Cortex of kidney (tissue), 1 donor: ENCODE measurements at places on chromosomes 1 and 21.

DNA sequence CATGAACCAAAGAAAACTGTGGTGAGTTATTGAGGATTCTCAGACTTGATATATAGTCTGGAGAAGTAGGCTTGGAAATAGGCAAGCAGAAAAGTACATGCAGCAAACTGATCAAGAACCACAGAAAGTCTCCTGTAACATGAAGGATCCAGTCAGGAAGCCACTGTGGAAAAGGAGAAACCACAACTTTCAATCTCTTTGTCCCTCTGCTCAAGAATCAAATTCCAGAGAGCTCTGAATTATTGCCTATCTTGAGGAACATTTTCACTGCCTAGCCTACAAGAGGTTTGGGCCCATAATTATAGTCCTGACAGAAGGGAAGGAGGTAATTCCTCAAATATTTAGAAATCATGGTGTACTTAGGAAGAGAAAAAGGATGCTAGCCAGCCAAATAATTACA, 43.0 kb upstream of the ADAMTS1 start:
- DNase-seq = no peak

DNA sequence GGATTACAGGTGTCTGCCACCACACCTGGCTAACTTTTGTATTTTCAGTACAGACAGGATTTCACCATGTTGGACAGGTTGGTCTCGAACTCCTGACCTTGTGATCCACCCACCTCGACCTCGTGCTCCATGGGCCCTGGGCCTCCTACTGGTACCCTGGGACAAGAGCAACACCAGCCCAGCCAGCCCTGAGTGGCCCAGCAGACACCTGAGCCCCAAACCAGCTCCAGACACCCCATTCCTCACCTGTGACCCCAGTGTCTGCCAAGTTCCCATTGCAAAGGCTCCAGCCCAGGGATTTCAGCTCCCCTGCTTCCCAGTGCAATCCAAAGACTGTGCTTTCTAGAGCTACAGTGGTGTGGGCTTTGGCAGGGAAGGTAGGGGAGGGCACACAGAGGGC, 14.6 kb downstream of the MEF2D start:
- no peak for DNase-seq

DNA sequence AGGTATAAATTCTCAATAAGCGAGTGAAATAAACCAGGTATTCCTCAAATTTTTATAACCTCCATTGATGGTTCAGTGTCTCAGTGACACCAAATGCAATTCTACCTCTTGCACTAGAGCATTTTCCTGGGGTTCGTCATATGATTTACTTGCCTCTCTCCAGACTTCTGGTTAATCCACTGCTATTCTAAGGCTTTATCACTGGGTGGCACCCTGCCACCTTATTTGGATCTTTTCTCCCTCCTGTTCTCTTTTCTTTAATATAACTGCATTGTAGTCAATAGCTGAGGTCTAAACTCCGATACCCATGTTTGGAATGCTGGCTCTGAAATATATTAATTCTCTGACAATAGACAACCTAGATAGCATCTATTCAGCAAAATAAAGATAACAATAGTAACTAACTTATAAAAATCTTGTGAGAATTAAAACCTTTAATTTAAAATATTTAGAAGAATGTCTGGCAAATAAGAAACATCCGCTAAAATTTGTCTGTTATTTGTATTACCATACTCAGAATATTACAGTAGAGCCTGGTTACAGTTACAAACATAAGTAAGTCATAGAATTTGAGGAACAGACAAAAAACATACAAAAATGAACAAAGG, 436.4 kb downstream of the PLA2G4A start:
- DNase-seq = no peak

GRCh38 chr1:236509647-236510401, 14.0 kb upstream of the LGALS8 start:
- DNase-seq = no peak

GRCh38 chr1:21265644-21266043, 24.6 kb downstream of the ECE1 start:
- no peak for DNase-seq

DNA sequence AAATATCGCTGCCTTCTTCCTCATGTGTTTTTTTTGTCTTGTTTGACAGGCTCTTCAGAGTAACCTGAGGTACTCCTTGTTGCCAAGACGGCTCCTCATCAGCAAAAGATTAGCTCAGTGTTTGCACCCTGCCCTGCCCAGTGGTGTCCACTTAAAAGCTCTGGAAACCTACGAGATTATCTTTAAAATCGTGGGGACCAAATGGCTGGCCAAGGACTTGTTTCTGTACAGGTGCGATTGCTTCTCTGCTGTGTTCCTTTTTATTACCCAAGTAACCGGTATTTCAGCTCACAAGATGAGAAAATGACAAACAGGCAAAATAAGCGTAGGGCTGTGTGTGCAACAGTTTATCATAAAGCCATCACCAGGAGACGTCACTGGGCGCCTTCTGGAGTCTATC, 42.4 kb downstream of the DOP1B start:
- no peak for DNase-seq

GRCh38 chr21:38797470-38797869, 8.3 kb upstream of the ETS2 start:
- no peak for DNase-seq

DNA sequence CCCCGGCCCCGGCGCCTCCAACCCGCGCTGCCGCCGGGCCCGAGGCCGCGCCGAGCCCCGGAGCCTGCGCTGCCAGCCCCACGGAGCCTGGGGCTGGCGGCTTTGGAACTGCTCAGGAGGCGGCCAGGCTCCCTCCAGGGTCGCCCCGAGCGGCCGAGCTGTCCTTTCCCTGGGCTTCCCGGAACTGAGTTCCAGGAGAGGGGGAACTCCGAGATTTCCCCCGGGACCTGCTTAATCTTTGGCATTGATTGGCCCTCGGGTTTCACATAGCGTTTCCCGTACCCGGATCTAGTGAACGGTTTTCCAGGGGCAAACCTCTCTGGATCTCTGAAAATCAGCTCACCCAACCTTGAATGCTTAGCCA, 504 bp downstream of the H6PD start:
- no peak for DNase-seq

- no peak for DNase-seq
These were observed 40.6 kb upstream of the ATP1A1 start for GRCh38 chr1:116332451-116332850.

GRCh38 chr1:234709473-234710228, 99.7 kb upstream of the IRF2BP2 start:
- DNase-seq = no peak

- no peak for DNase-seq
These were observed 57.5 kb downstream of the IARS2 start for GRCh38 chr1:220151454-220151853.

- DNase-seq = no peak
These were observed 1.5 kb downstream of the THEMIS2 start for GRCh38 chr1:27873671-27874384.

GRCh38 chr1:207470927-207471326, 16.8 kb downstream of the CR2 start:
- no peak for DNase-seq

GRCh38 chr1:72557446-72558049, 275.2 kb upstream of the NEGR1 start:
- no peak for DNase-seq

DNA sequence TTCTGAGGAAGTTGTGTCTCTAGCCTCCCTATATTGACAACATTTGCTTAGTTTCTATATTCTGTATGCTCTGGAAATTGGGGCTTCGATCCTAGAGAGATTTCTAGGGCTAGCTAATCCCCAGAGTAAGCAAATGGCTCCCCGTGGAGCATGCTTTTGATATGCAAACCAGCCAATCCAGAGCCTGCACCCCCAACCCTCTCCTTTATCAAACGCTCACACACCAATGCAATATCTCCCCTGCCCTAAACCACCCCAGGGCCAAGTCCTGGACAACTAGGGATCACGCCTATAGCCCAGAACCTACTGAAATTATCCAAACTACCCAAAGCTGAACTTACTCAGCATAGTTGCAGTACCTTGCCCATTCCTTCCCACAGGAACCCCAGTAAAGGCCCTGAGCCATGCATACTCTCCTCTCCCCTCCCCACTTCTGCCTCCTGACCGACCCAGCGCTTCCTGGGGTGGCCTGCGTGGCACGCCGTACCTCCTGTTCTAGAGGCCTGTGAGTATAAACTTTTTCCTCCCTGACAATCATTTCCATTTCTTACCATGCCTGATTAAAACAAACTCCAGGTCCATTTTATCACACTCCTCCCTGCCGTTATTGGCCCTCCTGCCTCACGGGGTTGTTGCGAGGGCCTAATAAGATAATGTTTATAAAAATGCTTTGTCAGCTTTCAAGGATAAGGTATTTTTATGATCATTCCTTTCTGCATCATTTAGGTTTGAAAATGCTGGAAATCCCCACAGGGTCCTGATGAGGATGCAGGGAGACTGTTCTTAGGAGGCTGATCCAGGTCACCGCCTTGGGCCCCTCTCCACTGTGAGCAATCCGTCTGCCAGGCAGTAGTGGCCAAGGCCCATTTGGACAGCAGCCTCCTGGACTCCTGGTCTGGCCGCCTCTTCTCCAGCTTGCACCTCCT, 102.7 kb downstream of the TENT5C start:
- DNase-seq = no peak

- DNase-seq = no peak
These were observed 17.2 kb downstream of the BSND start for GRCh38 chr1:55015731-55016620.

DNA sequence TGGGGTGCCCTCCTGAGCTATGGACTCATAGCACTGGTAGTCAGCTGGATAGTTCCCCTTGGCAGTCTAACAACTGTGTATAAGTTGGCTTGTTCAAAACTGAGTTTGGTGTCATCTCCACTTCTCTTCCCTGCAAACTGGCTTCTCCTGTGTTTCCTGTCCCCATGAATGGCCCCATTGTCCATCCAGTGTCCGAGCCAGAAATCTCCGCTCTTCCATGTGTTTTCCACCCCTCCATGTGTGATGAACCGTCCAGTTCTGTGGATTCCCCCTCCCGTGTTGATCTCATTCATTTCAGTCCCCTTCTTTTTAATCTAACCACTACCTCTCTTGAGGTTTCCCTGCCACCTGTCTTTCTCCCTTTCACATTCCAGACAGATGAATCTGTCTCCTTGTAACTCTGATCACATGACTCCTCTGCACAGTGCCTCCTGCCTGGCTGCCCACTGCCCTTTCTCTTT, 195.7 kb downstream of the ROR1 start:
- no peak for DNase-seq

- no peak for DNase-seq
These were observed 25.3 kb downstream of the RNF223 start for GRCh38 chr1:1048765-1049164.

GRCh38 chr1:24754229-24754628, 9.0 kb downstream of the CLIC4 start:
- no peak for DNase-seq

GRCh38 chr1:181101581-181102226, 13.2 kb downstream of the IER5 start:
- no peak for DNase-seq

DNA sequence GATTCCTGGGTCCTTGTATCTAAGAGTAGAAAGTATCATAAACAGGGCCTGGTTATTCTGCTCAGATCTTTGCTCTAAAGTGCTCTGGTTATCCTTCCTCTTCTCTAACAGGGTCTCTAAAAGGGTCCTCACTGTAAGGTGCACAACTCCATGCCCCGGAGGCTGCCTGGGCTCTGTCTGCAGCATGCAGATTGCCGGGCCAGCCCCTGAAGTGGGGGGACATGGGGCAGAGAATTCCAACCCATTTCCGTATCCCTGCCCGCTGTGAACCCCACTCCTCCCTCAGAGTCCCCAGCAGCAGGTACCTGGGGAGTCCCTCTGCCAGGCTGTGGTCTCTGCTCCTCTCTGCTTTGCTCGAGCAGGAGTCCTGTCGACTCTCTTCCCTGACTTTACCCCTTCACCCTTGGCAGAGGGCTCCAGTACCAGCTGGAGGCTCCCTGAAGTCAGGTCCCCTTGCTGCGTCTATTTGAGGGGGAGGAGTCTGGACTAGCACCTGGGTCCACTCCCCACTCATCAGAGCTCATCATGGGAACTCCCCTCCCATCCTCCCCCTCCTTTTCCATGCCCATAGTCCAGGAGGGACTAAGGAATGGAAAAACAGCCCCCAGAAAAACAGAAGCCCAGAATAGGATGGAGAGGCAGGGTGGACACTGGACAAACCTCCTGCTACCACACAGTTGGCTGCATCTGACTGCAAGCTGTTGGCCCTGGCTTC, 12.1 kb downstream of the BLACAT1 start:
- no peak for DNase-seq

GRCh38 chr1:197439708-197440280, 171.7 kb downstream of the CRB1 start:
- no peak for DNase-seq

GRCh38 chr1:178607718-178608408, 95.0 kb downstream of the TEX35 start:
- no peak for DNase-seq

- no peak for DNase-seq
These were observed 5.4 kb downstream of the SERTAD4 start for GRCh38 chr1:210237981-210238380.

GRCh38 chr1:41711581-41711980, 207.1 kb downstream of the HIVEP3 start:
- no peak for DNase-seq

GRCh38 chr21:46159841-46160656, 4.7 kb upstream of the FTCD start:
- DNase-seq = no peak

GRCh38 chr1:110706621-110707020, 31.9 kb upstream of the KCNA3 start:
- no peak for DNase-seq

DNA sequence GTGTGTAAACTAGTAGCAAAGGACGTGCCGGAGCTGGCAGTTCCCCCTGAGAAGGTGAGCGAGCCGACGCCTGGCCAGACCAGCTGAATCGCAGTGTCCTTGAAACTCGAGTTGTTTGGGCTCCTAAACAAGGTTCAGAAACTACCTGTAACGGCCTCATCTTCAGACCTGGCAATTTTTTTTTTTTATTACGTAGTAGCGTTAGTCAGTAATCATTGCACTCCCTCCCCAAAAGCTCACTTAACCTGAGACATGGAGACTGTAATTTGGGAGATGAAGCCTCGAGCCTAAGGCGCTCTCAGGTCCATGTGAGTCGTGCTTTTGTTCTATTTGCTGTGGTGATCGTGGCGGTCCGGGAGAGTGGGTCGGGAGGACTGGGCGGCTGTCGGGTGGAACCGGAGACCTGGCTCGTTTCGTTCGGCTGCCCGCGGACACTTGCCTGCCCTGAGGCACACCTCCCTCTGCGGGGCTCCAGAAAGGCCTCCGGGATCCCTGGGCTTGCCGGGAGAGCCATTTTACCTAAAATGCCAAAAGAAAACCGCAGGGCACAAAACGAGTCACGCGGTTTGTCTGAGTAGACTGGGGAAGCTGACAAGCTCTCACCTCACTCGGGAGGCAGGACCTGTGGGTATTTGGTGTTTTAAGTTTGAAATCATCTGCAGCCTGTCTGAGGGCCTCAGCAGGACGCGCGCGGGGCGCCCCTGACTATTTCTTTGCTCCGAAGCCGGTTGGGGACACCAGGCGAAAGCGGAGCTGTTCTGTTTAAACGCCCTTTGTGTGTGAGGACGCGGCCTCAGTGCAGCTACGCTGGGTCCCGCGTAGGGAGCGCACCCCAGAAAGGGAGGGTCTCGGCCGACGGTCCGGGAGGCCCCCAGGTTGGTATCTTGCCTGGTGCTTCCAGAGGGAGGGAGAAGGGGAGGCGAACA, 722 bp downstream of the LHX8 start:
- no peak for DNase-seq
